ENCODE measurements at places on chromosomes 16 and 17. TPM values are rescaled to one million over a fixed set of nuclear protein-coding genes. Genes with fewer than 3 reads are reported as not detected.

DNA sequence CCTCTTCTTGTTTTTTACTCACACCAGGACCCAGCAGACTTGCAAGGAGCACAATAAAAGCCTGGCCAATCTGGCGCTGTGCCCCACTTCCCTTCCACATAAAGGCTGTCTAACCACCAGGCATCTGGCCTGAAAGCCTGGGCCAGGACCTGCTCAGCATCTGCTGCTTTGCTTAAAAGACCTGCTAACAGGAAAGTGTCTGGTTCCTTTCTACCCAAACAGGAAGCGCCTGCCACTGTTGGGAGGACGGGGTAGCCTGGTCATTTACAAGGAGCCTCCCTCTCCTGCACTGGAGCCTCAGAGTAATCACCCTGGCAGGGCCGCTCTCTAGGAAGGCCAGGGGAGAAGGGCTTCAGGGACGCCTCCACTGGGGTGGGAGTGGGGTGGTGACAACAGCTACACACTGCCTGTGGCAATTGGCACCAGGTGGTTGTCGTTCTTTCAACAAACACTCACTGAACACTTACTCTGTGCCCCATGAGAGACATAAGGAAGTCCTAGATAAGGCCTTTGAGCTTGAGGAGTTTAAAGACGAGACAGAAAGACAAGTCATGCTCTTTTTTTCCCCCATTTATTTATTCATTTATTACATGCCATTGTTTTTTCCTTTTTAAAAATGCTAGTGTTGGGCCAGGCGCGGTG is 6.3 kb upstream of the MMP28 start:
- H3K27me3 ChIP-seq, result peaks cover 38% of the 10 kb centered on the region
- H3K27ac ChIP-seq, result no peak overlapping the region
- no peak overlapping the region for H3K4me3 ChIP-seq
- DNase-seq, result no peak

GRCh38 chr16:48535831-48536613 is 74.0 kb downstream of the N4BP1 start:
- peaks cover 7% of the 10 kb centered on the region for H3K4me1 ChIP-seq
- no peaks in the 10 kb centered on the region for H3K27me3 ChIP-seq
- H3K27ac ChIP-seq, result peak overlapping the region; percentile 72
- DNase-seq, result peak; percentile 55

DNA sequence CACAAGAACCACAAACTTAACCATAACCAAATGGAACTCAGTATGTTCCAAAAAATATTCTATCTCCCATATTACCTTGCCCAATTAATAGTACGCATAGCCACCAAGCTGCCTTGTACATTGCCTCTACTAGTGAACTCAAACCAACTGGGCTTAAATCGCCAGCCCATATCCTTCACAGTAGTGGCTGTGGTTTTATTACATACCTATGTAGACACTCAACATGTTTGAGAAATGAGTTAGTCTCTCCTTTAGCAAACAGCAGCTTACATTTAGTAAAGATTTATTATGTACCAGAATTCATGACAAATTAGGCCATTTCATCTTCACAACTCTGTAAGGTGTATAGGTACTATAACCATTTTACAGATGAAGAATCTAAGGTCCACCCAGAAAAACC is 41.4 kb downstream of the GRB2 start:
- H3K4me3 ChIP-seq, result no peak overlapping the region
- H3K27ac ChIP-seq, result no peak overlapping the region
- H3K27me3 ChIP-seq, result no peaks in the 10 kb centered on the region
- H3K4me1 ChIP-seq, result peaks cover 29% of the 10 kb centered on the region
- no peaks in the 10 kb centered on the region for H3K36me3 ChIP-seq

GRCh38 chr17:12622726-12623125 is 43.0 kb upstream of the MYOCD start:
- no peaks in the 10 kb centered on the region for H3K27me3 ChIP-seq
- no peaks in the 10 kb centered on the region for H3K36me3 ChIP-seq
- no peak overlapping the region for H3K27ac ChIP-seq
- H3K4me1 ChIP-seq, result peaks cover 3% of the 10 kb centered on the region
- no peak for DNase-seq

DNA sequence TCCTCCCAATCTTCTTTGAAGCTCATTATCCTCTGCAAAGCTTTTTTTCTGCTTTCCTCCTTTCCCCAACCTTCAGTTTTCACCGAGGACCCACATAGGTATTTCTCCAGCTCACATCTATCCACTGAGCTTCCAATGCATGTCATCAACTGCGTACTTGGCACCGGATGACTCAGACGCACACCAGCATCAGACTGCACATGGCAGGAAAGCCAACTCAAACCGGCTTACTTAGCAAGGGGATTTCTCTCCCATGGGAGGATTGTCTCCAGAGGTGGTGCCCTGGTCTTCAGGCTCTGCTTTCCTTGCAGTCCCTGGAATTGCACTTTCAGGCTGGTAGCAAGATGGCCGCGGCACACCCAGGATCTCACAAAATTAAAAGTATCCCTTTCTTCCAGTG is 1.7 kb upstream of the AKTIP start:
- H3K27ac ChIP-seq, result no peak overlapping the region
- peaks cover 19% of the 10 kb centered on the region for H3K4me1 ChIP-seq
- H3K27me3 ChIP-seq, result no peaks in the 10 kb centered on the region
- H3K4me3 ChIP-seq, result no peak overlapping the region
- DNase-seq, result no peak
- H3K36me3 ChIP-seq, result no peaks in the 10 kb centered on the region

GRCh38 chr16:19289811-19290485 is 4.4 kb downstream of the CLEC19A start:
- peaks cover 80% of the 10 kb centered on the region for H3K4me1 ChIP-seq
- H3K27me3 ChIP-seq, result no peaks in the 10 kb centered on the region
- peak overlapping the region; percentile 89 for H3K27ac ChIP-seq
- no peaks in the 10 kb centered on the region for H3K36me3 ChIP-seq
- peak overlapping the region; percentile 7 for H3K4me3 ChIP-seq

DNA sequence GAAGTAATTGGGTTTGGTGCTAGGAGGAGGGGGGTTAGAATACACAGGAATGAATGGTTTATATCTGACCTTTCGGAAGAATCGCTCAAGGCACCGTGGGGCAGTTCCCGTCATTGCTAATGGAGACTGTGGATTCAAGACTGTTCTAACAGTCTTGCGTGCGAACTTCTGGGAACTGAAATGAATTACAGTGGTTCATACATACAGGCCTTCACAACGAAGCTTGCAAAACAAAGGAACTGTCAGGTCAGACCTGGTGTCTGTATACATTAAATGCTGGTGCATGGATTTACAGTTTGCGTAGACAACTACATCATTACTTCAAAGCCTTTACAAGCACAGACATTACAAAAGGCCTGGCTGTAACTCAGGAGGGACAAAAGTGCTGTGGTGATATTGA is 983.9 kb downstream of the CDH11 start:
- no peaks in the 10 kb centered on the region for H3K27me3 ChIP-seq
- no peak overlapping the region for H3K4me3 ChIP-seq
- no peak for DNase-seq
- H3K27ac ChIP-seq, result no peak overlapping the region

DNA sequence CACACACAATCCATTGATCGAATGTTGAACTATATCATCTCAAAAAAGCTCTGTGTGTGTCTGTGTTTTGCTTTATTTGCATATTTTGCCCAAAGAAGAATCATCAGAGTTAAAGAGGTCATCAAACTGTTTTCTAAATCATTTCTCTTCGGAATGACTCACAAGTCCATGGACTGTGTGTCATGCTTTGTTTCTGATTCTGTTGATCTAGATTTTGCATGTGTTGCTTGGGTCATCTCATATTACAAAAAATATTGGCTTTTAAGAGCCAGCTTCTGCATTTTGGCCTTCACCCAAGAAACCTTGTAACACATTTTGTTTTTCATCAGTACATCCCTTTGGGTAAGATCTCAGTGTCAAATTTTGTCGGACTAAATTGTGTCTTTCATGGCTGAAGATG is 471.2 kb upstream of the HSBP1 start:
- H3K4me1 ChIP-seq, result no peaks in the 10 kb centered on the region
- no peaks in the 10 kb centered on the region for H3K27me3 ChIP-seq
- H3K4me3 ChIP-seq, result no peak overlapping the region

DNA sequence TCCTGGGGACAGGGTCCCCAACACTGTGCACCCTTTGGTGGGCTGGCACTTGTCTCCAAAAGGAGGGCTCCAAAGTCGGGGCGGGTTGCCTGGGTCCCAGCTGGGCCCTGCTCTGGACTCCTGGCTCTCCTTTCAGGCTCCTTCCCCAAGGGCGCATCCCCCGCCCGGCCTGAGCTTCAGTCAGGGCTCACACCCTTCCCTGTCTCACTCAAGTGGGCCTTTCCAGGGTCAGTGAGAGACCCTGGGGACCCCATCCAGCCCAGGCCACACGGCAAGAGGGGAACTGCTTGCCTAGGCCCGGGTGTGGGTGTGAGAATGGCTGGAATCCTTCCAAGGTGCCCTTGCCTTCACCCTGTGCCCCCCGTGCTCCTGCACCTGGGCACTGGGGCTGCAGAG is 41.8 kb upstream of the SLC38A10 start:
- no peak overlapping the region for H3K4me3 ChIP-seq
- H3K4me1 ChIP-seq, result peaks cover 30% of the 10 kb centered on the region
- peaks cover 19% of the 10 kb centered on the region for H3K27me3 ChIP-seq
- no peak overlapping the region for H3K27ac ChIP-seq
- no peaks in the 10 kb centered on the region for H3K36me3 ChIP-seq

- no peak for DNase-seq
- no peaks in the 10 kb centered on the region for H3K27me3 ChIP-seq
- no peak overlapping the region for H3K27ac ChIP-seq
- H3K36me3 ChIP-seq, result no peaks in the 10 kb centered on the region
- no peak overlapping the region for H3K4me3 ChIP-seq
- no peaks in the 10 kb centered on the region for H3K4me1 ChIP-seq
Measured at GRCh38 chr17:13544292-13544691, 57.4 kb downstream of the HS3ST3A1 start.

- no peak for DNase-seq
- no peaks in the 10 kb centered on the region for H3K27me3 ChIP-seq
- no peaks in the 10 kb centered on the region for H3K36me3 ChIP-seq
- no peak overlapping the region for H3K4me3 ChIP-seq
- H3K27ac ChIP-seq, result no peak overlapping the region
Measured at GRCh38 chr16:89892635-89893034, 19.2 kb downstream of the TCF25 start.

DNA sequence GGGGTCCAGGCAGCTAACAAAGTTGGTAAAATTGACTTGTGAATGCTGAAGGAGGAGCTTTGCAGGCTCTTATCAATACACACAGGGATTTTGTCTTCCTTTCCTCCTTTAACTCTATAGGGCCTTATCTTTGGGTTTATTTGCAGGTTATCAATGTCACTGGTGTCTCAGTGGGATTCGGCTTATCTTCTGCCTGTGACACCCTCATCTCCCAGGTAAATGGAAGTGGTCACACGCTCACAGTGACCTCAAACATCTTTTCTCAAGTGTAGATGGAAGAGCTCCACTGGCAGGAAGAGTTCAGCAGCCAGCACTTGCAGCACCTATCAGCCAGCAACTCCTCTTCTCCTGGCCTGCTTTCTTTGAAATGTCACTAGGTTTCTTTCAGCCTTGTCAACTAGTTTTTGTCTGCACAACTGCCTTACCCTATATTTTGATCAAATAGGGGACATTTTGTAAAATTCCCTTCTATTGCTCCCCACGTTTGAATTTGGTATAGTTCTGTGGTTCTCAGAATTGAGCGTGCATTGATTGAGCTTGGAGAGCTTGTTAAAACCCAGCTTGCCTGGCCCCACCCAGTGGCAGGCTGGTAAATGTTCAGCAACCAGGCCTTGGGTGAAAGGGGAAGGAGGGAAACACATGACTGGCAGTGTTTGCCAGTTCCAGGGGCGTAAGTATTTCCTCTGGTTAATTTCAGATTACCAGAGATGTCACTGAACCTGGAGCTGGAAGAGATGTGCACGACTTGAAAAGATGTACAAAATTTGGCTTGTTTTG is 12.8 kb downstream of the SLC47A1 start:
- no peaks in the 10 kb centered on the region for H3K4me1 ChIP-seq

DNA sequence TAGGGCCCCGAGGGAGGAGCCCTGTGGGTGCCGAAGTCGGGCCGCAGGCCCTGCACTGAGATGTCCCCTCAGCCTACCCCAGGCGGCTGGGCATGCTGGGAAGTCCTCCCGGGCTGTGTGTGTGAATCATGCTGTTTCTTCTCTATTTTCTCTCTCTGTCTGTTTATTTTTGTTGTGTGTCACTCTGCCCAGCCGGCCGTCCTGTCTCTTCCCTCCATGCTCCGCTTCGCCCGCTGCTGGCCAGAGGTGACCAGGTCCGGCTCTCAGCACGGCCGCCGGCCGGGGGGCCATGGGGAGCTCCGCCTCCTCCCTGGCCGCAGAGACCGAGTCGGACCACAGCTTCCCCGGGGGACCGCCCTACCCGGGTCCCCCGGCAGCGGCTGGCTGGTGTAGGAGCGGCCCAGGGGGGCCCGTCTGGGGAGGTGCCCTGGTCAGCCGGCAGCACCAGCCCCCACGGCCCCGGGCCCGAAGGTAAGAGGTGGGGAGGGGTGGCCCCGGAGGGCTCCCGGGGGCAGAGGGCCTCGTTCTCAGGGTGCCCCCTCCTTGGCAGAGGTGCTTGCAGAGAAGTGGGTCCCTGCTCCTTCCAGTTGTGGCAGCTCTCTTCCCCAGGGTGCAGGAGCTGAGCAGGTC is 12.5 kb downstream of the CAPN15 start:
- H3K27me3 ChIP-seq, result no peaks in the 10 kb centered on the region
- DNase-seq, result no peak
- no peaks in the 10 kb centered on the region for H3K4me1 ChIP-seq
- no peaks in the 10 kb centered on the region for H3K36me3 ChIP-seq

- H3K4me3 ChIP-seq, result no peak overlapping the region
- H3K36me3 ChIP-seq, result no peaks in the 10 kb centered on the region
- no peak for DNase-seq
Measured at GRCh38 chr17:21711182-21711581, 18.9 kb downstream of the KCNJ18 start.

GRCh38 chr17:48990882-48991357 is 6.3 kb upstream of the IGF2BP1 start:
- peaks cover 50% of the 10 kb centered on the region for H3K4me1 ChIP-seq
- peak overlapping the region; percentile 35 for H3K4me3 ChIP-seq
- H3K27me3 ChIP-seq, result no peaks in the 10 kb centered on the region
- peak overlapping the region; percentile 7 for H3K27ac ChIP-seq
- H3K36me3 ChIP-seq, result no peaks in the 10 kb centered on the region

GRCh38 chr16:29820730-29821642 is 724 bp downstream of the MVP start:
- H3K36me3 ChIP-seq, result no peaks in the 10 kb centered on the region
- H3K27ac ChIP-seq, result peak overlapping the region; percentile 66
- H3K27me3 ChIP-seq, result no peaks in the 10 kb centered on the region
- DNase-seq, result no peak

DNA sequence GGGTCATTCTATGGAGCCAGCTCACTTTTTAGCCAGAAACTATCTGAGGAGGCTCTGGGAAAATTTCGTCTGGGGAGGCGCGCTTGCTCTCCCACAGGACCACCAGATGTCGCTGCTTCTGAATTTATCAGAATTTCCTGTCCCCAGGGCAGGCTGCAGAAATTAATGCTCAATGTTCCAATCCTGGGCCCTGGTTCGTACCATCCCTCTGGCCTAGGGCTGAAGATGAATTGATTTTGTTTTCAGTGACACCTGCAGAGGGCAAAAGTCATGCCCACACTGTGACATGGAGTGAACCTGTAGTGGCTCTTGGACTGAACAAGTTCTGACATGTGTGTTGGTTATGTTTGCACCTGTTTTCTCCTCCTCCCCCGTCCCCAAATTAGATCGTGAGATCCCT is 482.6 kb downstream of the NPIPA7 start:
- no peak overlapping the region for H3K4me3 ChIP-seq
- no peaks in the 10 kb centered on the region for H3K4me1 ChIP-seq
- H3K27me3 ChIP-seq, result no peaks in the 10 kb centered on the region

CCL3 gene
- not detected for total RNA-seq

CTRB2 gene
- total RNA-seq, result not detected

DPEP3 gene
- 0.19 TPM for total RNA-seq

KREMEN2 gene
- total RNA-seq, result 5.6 TPM

SOX9 gene
- total RNA-seq, result 10.6 TPM

PCGF2 gene
- 23.8 TPM for total RNA-seq

TMEM238L gene
- not detected for total RNA-seq

ALOX12B gene
- 0.28 TPM for total RNA-seq

HOXB9 gene
- total RNA-seq, result not detected

MEOX1 gene
- total RNA-seq, result 0.59 TPM
